ENCODE measurements at places on chromosomes 5 and 9. TPM values are rescaled to one million over a fixed set of nuclear protein-coding genes. Genes with fewer than 3 reads are reported as not detected.

- DNase-seq = no peak
Observed at GRCh38 chr5:98474782-98475181, 298.7 kb upstream of the RGMB start.

Gene ABCA1
- total RNA-seq = 26.1 TPM

Gene MSX2
- total RNA-seq = 0.79 TPM

Gene GABRA6
- total RNA-seq = not detected

Gene PPP2CA
- 121 TPM for total RNA-seq

Gene ALG2
- 38.7 TPM for total RNA-seq

Gene FYB1
- total RNA-seq = 53.7 TPM

Gene ACER2
- total RNA-seq = 4.2 TPM

GRCh38 chr9:111271481-111272080 is 58.4 kb downstream of the OR2K2 start:
- DNase-seq = no peak
